ENCODE measurements at places on chromosomes 5 and 9.

GRCh38 chr5:151151793-151152192 lies 5.8 kb downstream of the ANXA6 start:
- peak; percentile 54 for DNase-seq

GRCh38 chr9:86942281-86943200 lies 4.8 kb downstream of the GAS1 start:
- DNase-seq, result peak; percentile 52

DNA sequence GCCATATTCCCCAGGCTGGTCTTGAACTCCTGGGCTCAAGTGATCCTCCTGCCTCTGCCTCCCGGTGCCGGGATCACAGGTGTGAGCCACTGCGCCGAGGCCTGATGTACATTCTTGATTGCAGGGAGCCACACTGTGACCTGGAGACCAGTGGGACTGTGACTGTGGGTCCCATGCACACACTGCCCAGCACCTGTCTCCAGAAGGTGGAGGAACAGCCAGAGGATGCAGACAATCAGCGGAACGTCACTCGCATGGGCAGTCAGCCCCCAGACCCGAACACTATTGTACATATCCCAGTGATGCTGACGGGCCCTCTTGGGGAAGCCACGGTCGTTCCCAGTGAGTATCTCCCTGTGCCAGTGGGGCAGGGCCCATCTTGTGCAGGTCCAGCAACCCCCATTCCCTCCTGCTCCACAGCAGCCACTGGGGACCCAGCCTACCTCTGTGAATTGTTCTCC lies 147.3 kb downstream of the CACNA1B start:
- DNase-seq, result no peak

DNA sequence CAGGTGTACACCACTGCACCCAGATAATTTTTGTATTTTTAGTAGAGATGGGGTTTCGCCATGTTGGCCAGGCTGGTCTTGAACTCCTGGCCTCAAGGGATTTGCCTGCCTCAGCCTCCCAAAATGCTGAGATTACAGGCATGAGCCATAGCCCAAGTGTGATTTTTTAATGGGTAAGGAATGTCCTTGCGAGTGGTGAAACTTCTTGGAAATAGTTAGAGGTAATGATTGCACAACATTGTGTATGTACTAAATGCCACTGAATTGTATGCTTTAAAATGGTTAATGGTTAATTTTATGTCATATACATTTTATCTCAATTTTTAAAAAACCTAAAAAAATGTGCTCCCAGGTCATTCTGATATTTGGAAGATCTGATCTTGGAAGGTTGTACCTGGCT lies 59.9 kb upstream of the IL6ST start:
- no peak for DNase-seq

DNA sequence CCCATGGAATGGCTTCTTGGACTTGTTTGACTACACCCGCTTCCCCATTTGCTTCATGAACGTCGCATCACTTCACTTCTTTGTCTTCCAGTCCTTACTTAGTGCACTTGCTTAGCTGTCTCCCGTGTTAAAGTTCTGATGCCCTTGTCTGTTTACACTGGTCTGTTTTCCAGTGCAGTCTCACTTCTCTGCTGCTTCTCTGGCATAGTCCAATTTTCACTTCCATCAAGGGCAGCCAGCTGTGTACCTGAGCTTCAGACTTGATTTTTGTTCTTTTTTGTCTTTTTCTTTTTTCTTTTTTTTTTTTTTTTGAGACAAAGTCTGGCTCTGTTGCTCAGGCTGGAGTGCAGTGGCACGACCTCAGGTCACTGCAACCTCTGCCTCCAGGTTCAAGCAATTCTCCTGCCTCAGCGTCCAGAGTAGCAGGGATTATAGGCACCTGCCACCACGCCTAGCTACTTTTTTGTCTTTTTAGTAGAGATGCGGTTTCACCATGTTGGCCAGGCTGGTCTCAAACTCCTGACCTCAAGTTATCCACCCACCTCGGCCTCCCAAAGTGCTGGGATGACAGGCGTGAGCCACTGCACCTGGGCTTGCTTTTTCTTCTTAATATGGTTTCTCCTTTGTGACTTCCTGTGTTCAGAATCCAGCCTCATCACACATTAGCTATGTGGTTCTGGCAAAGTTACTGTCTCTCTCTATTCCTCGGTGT lies 75.4 kb downstream of the LRRC70 start:
- DNase-seq, result no peak

DNA sequence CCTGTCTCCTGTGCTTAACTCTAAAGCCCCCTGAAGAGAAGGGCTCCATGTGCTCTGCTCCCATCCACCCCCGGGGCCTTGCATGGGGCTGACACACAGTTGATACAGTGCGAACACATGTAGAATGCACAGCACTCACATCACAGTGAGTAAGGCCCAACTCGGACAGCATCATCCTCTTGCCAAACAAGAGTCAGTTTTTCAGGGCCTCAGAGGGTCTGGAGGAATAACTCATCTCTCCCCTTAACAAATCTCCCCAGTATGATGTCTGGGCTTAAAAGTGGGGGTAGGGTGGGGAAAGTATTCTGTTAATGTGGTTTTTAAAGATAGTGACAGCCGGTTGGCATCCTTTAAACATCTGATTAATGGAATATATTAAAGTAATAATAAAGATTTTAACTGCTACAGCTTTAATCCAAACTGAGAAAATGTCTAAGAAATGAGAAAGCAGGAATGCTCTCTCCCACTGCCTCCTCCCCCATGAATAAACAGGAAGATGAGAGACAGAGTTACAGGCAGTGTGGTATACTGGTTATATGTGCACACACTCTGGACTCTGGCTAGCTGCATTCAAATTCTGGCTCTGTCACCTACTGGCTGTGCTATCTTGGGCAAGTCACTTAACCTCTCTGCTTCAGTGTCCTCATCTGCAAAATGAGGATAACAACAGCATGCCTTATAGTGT lies 22.5 kb downstream of the APBA1 start:
- DNase-seq, result peak; percentile 30

GRCh38 chr9:132801659-132802058 lies 76.4 kb downstream of the AK8 start:
- no peak for DNase-seq

DNA sequence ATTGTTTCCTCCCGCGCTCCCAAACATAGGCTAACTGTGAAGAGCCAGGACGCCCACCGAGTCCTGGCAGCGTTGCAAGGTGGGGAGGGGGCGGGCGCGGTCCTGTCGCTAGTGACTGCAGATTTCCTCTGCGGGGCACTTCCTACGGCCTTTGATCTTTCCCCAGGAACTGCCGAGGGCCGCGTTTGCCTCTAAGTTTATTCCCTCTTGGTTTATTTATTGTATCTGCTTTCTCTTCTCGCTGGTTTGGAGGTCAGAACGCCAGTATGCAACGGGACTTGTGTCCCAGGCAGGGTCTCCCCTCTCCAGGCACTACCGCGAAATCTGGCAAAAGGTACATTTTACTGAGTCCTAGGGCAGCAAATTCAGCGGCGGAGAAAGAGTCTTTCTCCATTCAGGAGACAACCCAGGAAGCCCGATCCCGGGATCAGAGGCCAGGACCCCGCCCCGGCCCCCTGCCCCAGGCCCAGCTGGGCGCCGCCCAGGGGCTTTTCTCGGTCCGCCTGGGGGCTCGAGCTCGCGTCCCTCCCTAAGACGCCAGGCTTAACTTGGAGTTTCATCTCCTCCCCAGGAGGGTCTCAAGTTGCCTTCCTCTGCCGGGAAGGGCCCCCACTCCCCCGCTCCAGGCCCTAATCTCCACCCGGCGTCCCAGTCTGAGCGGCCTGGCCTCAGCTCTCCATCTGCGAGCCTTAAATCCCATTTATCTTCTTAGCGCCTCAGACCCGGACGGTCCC lies 884 bp upstream of the EGFLAM start:
- peak; percentile 31 for DNase-seq

DNA sequence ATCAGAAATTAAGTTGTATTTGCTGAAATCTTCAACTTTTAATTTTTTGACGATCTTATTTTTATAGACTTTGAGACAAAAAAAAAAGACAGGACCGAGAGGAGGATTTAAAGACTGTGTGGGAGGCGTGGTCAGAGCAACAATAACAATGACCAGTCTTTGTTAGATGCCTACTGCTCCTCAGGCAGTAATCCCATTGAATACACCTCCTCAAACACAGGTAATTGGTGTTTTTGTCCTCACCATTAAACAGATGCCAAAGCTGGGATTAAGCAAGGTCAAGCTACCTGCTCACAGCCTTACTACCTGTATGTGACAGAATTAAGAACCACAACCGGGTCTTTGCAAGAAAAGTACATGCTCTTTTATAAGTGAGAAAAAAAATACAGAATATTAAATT lies 233.3 kb upstream of the GRAMD2B start:
- no peak for DNase-seq

- DNase-seq, result no peak
These were observed 74.3 kb downstream of the LRSAM1 start for GRCh38 chr9:127525401-127526188.

GRCh38 chr5:4099386-4099785 lies 503.8 kb downstream of the IRX1 start:
- peak; percentile 10 for DNase-seq

DNA sequence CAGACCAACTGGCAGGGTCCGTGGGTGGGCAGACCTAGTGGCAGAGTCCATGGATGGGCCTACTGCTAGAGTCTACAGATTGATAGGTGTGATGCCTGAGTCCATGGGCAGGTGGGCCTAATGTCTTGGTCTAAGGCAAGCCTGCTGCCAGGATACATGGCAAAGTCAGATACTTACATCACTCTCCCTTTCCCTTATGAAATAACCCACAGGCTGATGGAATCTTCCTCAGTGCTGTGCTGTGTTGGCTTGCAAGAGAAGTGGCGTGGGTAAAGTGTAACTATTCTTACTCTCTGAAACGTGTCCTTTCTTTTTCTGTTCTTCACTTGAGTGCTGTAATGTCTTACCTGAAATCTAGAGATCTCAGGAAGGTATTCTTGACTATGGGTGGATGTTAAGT lies 67.3 kb upstream of the ADRB2 start:
- DNase-seq, result no peak

DNA sequence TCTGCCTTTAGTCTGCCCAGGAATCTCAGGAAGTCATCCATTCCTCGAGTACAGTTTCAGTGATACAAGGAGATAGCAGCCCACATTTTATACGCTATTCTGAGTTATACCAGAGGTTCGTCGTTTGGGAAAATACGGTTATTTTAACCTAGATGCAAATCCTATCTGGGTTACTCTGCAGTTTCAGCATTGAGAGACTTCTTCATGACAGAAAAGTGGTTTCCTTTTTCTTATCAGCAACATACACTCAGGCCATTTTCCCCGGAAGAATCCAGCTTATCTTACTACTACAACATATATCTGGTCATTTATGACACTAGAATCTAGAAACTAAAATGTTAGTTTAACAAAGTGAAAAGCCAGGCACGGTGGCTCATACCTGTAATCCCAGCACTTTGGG lies 83.4 kb upstream of the IQGAP2 start:
- DNase-seq, result no peak

DNA sequence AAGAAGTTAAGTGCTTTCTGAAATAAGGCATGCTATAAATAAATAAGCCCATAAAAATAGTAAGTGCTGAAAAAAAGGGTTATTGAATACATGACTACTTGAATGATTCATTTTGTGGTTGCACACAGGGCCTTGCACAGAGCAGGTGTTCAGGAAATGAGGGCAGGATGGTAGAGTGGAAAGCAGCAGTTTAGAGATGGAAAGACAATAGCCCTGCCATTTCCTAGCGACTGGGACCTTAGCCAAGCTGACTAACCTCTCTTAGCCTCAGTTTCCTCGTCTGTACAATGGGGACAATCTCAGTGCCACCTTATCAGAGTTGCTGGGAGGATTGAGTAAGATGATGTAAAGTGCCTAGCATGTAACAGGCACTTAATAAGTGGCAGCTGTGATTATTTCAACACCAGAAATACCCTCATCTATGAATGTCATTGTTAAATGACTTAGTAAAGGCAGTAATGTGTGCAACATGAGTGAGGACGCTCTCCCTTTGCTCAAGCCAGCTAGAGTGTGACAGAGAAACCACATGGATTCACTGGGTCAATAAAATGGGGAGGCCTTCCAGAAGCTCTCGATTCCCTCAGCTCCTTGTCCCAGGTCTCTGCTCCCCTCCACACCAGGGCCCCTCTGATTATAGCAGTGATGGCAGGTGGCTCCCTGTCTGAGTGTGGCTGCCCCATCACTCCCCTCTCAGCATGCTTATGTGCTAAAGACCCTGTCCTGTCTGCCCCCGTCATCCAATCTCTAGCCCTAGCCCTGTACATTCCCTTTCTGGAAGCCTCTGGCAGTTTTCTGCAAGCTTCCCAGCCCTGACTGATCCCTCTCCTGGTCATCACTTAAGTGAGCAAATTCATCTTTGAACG lies 16.0 kb upstream of the PHF19 start:
- DNase-seq, result peak; percentile 30

DNA sequence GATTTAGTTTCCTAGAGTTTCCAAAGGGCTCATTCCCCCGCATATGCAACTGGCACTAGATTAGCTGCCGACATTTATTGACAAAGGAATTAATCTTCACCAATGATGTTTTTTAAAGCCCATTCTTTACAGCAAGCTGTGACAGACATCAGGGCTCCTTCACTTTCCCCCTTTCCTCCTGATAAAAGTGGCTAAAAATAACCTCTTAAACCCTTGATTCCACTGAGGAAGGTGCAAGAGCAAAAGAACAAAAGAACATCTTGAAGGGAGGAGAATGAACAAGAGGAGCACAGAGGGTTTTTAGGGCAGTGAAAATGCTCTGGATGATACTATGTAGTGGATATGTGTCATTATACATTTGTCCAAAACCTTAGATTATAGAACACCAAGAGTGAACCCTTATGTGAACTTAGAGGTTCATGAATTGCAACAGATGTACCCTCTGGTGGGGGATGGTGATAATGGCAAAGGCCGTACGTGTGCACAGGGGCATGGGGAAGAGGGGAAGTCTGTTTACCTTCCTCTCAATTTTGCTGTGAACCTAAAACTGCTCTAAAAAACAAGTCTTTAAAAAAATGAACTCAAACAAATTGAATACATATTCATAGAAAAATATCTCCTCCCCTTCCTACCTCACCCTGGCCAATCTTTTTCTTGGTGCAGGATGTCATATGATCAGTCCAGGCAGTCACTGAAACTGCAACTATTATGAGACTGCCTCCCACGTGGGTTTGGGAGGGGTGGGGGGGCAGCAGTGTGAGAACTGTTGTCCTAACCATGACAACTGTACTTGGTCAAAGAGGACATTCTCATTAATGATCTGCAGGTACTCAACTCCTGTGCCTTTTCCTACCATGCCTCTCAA lies 83.0 kb downstream of the MARCHF3 start:
- DNase-seq, result no peak

DNA sequence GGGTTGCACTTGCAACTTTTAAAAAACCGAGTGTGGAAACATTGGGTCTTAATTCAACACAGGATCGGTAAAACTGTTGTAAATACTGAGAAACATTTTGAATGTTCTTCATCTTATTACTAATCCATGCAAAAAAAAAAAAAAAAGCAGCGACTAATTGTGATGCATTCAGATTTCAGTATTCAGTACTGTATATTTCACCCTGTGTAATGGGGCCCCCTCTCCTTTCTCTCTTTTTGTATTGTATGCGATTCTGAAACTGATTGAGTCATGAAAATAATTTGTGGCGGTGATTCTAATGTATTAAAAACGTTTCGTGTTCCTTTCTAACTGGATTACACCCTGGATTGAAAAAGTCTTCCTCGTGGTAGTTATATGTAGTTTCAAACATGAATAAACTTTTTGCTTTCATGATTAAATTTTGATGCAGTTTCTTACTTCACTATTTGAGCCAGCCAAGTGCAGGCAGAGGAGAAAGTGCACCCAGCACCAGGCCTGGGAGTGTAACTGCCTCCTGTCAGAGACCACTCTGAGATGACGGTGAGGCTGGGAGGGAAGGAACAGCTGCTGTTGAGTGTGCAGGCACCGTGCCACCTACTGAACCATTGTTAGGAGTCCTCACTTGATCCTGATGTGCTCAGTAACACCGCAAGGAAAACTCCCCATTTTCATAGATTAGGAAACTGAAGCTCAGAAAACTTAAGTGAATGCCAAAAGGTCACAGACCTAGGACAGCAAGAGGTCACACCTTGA lies 220.0 kb downstream of the PBX3 start:
- no peak for DNase-seq
